Islet precursor cell (in vitro differentiated cells): ENCODE measurements at places on chromosomes 7 and 10.

- no peak for DNase-seq
Measured at GRCh38 chr7:117716707-117717299, 156.4 kb downstream of the CTTNBP2 start.

GRCh38 chr7:24964191-24964590 is 15.8 kb downstream of the OSBPL3 start:
- DNase-seq: no peak

DNA sequence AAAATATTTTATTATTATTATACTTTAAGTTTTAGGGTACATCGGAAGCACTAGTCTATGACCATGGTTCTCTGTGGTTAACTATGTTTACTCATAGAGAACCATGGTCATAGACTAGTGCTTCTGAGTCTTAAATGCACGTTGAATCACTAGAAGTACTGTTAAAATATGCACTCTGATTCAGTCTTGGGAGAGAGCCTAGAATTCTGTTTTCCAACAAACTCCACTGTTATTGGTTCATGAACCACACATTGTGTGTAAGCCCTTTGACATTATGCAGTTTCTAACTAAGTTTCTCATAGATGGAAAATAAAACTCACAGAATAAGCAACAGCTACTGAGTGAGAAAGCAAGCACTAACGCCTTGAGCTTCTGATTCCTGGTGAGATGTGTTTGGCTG is 1120.6 kb downstream of the SORCS1 start:
- DNase-seq: no peak

DNA sequence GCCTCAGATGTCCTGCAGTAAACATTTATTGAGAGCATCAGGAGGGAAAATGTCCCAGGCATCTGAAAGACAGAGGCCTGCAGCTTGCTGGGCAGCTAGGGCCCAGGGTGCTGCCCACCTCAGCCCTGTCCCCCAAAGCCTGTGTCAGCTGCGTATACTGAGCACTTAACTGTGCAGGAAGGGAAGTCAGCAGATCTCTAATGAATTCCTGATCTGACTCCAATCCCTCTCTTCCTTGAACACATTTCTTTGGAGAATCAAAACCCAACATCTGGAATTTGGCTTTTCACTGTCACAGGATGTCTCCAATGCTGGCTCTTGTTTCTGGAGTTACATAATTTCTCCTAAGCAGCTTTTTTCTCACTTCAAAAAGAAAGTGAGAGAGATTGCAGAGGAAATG is 364.7 kb upstream of the NFE2L3 start:
- DNase-seq: no peak

DNA sequence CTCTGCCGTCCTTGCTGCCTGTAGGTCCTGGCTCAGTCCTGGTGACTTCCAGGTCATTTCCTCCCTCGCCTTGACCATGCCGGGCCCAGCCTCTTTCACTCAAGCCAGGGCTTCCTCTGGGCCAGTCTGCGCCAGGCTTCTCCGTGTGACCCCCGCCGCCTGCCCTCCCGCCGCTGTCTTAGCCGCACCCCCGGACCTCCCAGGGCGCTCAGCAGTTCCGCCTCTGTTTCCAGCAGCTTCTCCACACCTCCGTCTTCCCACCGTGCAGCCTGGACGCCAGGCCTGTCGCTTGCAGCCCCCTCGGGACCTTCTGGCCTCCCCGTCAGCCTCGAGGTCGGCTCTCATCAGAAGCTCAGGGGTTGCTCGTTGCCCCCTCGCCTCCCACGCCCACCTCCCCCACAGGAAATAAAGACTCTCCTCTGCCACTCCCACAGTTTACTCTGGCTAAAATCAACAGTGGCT is 123.0 kb upstream of the FZD8 start:
- peak; percentile 72 for DNase-seq

DNA sequence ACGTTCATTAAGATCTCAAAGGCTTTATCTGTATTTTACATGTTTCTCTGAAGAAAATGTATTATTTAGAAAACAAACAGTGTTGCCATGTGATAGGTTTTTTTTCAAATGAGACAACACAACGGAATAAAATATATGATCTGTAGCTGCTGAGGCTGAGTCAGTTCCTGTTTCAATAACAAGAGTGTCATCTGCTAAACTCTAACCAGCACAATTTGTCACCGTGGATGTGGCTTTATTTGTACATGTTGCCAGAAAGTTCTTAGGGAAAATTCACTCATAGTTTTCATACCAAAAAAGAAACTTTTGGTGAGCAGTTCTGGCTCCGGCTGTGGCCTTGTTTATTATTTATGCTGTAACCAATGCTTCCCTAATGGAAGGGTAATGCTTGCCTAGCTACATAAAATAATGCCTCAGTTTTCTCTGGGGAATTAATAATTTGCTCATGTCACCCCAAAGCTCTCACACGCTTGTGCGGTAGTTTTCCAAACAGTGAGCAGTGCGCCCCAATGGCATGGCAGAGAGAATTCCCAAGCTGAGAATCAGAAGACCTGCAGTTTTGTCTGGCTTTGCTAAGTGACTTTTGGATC is 20.3 kb upstream of the KLF6 start:
- DNase-seq: peak; percentile 52

- DNase-seq: no peak
Measured at GRCh38 chr7:110921595-110922151, 169.3 kb upstream of the LRRN3 start.

- DNase-seq: no peak
Measured at GRCh38 chr10:114266521-114266920, 27.5 kb downstream of the VWA2 start.

DNA sequence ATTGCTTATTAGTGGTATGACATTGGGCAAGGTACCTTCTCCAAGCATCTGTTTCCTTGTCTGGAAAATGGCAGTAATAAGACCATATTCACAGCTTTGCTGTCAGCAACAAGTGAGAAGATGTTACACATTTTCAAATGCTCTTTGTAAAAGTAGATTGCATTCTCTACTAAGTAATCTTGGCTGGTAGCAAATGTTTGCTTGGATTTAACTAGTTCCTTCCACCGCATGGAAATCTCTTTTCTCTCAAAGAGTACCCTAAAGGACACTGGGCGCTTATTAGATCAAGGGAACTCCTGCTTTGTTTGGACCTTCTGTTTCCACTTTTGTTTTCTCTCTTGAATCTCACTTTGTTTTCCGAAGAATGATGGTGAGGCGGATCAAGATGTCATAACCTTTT is 185.2 kb upstream of the BMPER start:
- no peak for DNase-seq

GRCh38 chr7:149295481-149295850 is 33.5 kb downstream of the ZNF783 start:
- DNase-seq: no peak

DNA sequence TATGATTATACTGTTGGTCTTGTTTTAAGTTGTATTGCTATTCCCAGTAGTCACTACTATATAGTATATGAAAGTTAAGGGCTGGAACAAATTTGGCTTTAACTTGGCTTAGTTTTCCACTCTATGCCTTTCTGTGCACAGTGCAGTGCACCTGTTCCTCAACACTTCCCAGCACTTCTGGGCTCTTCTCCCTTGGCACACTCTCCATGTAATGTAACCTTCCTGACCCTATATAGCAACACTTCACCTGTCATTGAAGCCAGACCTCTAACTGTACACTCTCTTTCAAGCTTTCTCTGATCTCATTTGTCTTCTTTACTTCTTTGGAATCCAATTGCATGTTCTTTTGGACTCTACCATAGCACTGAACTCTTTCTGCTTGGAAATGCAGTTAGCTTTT is 83.9 kb upstream of the SMIM30 start:
- no peak for DNase-seq

DNA sequence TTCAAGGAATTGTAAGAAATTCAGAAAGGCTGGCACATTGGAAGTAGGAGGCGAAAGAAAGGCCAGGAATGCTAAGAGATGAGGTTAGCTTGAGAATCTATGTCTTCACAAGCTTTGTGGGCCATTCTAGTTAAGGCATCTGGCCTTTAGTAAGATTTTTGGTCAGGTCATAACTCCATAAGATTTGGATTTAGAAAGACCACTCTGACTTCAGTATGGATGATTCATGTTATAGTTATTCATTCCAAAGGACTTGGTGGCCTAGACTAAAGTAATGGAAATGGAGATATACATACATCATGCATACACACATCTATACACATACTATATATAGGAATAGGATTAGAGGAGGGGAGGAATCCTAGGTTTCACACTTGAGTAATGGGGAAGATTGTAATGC is 77.5 kb downstream of the SEPTIN7 start:
- DNase-seq: no peak

DNA sequence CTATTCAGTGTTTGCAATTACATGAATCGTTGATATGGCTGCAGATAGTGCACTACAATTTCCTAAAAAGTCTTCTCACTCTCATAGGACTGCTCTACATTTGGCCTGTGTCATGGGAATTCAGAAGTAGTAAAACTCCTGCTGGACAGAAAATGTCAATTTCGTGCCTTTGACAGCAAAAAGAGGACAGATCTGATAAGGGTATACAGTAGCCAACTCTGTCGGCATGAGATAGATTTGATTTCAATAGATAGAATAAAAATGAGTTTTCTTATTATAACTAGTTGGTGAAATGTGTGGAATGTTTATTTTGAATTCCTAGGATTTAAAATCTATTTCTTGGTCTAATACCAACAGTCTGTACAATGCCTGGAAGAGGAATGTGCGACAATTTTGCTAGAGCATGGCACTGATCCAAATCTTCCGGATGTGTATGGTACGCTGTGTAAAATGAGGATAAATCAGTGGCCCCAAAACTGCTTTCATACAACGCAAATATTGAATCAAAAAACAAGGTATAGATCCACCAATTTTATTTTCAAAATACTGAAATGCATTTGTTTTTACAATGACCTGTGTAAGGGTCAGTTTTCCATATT is 133.5 kb upstream of the CDK13 start:
- DNase-seq: no peak

- DNase-seq: no peak
Measured at GRCh38 chr10:18685555-18685954, 26.3 kb downstream of the ARL5B start.

DNA sequence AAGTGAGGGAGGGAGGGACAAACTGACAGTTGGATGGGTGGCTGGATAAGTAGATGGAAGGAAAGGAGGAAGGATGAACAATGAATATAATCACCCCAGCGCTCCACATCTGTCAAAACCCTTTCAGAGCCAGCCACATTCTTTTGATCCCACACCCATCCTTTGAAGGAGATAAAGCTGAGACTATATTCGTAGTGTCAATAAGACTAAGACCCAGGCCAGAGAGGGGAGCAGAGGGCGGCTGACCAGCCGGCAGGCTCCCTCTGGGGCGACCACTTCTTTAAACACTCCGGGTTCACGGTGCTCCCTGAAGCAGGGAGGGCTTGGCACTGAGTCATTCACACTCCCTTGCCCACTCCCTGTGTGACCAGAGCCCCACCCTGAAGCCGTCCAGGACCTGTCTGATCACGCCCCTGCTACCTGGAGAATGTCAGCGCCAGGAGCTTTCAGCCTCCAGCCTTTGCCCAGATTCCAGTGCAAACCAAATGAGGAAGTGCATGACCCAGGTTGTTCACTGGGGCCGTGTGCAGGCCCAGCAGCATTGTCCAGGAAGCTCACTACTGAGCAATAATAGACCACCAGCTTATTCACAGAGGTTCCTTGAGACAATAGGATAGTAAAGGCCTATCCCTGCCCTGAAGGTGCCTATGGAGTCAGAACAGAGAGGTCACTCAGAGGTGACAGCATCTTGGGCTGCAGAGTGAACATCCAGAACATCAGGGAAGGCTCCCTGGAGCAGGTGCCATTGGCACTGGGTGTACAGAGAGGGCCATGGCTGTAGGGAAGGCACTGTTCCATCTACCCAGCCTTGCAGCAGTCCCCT is 34.4 kb downstream of the UNC5B start:
- DNase-seq: peak; percentile 92

GRCh38 chr10:30702860-30703259 is 73.3 kb upstream of the LYZL2 start:
- DNase-seq: no peak

DNA sequence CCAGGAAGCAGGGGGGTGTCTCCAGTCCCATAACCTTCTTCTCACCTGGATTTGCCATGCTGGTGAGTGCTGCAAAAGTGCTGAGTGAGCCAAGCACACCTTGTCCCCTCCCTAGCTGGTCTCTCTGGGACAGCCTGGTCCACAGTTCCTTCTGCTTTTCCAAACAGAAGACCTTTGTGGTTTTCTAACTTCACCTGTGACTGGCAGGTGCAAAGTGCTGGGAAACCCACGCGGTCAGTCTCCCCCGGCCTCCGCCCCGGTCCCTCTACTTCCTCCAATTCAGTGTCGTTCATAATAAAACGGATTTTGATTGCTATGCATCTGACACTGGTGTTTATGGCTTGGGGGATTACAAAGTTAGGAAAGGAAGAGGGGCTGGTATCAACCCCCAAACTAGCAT is 37.1 kb downstream of the RBAK start:
- no peak for DNase-seq

DNA sequence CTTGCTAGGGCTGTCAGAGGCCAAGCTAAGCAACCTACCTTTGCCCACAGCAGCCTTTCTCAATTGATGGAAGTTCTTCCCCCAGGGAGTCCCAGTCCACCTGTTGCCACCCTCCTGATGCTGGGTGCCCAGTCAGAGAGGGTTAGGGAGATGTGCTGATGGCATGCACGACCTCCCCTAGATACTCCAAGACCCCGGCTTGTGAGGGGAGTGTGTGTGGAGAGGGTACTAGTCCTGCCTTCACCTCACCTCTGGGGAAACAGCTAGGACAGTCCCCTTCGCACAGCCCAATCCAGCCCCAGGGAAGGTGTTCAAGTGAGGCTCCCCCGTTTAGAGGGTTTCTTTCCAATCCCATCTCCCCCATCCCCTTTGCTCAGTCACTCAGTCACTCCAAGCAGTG is 1.3 kb upstream of the UNC5B start:
- peak; percentile 40 for DNase-seq

GRCh38 chr7:102152672-102153598 is 133.7 kb upstream of the SH2B2 start:
- peak; percentile 98 for DNase-seq

- peak; percentile 33 for DNase-seq
Measured at GRCh38 chr10:71090801-71091200, 121.6 kb upstream of the UNC5B start.

DNA sequence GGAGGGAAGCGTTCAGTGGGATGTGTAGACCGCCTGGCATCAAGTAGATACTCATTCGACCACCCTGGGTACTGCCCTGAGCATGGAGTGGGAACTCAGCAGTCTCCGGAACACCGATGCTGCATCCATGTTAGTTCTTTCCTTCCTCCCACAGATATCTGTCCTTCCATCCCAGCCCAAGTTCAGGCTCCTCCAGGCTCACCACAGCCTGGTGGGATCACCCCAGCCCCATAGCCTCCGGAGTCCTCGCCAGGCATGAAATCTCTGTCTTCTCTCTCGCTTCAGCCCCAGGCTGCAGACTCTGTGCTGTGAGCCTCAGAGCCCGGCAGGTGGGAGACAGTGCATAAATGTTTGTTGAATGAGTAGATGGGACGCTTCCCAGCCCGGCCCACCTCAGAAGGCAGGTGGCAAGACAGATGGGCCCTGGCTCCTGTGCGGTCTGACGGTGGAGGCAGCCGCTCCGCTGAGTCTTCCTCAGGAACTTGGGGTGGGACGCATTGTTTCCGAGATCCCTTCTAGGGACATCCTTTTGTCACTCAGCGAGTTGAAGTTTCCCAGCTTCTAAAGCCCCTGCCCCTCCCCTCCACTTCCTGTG is 42.9 kb downstream of the ELFN1 start:
- no peak for DNase-seq
